ENCODE measurements at places on chromosomes 12 and 14.

DNA sequence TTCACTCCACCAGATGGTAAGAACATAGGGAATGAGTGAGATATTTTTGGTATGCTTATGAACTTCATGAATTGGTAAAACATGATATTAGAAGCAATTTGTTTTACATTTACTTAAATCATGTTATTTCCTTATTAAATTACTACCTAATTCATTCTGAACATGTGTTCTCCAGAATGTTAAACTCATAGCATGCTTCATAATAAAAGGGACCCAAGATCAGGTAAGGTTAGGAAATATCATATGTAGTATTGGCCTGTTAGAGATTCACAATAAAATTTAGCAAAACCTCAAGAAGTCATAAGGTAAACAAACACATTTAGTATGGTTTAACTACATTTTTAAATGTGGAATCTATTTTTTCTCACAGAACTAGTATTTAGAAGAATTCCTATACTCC is 28.2 kb downstream of the PTPRQ start:
- no peak for DNase-seq

- DNase-seq = no peak
Observed at GRCh38 chr12:48979602-48980388, 1.7 kb downstream of the WNT1 start.

- DNase-seq = no peak
Observed at GRCh38 chr12:109018296-109018695, 2.6 kb downstream of the SVOP start.

DNA sequence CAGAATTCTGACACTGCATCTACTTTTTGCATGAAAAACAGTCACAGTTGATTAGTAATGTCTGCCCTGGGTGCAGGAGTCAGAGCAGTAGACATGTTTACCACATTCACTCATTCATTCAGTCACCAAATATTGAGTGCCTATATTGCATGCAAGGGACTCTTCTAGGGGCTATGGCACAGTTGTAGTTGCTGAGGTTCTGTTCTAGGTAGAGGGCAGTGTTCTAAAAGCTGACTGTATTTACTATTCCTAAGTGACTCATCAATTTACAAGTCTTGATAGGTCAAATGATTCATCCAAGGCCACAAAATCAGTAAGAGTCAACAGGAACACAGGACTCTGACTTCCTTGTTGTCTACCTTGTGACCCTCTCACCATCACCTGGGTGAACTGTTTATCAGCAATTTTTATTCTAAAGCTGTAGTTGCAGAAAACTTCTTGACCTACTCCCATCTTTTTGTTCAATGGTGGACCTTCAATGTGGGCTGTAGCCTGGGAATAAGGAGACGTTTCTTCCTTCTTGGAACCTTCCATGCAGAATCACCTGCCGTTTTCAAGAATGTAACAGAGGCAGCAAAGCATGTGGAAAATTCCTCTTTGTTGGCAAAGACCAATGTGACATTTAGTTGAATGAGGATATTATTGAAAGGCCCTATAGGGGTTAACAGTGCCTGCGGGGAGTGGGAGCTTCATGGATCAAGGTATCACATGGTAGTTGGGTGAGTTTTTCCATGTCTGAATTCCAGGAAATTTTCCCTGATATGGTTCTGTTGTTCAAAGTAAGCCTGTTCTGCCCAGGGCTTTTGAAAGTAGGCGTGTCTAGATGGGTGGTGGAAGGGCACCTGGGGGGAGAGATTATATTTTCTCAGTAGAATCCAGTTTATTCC is 223.2 kb downstream of the KTN1 start:
- no peak for DNase-seq

- no peak for DNase-seq
Observed at GRCh38 chr12:10529603-10530002, 23.9 kb downstream of the EIF2S3B start.

DNA sequence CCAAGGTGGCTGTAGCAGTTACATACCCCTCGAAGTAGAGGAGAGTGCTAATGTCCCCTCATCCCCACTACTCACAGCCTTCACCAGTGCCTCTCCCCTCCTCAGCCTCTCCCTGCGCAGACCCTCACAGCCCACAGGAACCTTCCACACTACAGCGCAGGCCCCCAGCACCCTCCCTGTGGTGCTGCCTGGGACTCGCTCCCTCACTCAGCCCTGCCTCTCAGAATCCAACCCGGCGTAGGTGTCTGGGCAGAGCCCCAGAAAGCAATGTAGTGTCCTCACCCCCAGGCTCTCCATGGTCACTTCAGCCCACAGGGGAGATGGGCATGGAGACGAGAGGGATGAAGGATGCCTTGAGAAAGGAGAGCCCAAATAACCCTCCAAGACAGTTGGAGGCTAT is 10.9 kb upstream of the ZNF740 start:
- DNase-seq = no peak

DNA sequence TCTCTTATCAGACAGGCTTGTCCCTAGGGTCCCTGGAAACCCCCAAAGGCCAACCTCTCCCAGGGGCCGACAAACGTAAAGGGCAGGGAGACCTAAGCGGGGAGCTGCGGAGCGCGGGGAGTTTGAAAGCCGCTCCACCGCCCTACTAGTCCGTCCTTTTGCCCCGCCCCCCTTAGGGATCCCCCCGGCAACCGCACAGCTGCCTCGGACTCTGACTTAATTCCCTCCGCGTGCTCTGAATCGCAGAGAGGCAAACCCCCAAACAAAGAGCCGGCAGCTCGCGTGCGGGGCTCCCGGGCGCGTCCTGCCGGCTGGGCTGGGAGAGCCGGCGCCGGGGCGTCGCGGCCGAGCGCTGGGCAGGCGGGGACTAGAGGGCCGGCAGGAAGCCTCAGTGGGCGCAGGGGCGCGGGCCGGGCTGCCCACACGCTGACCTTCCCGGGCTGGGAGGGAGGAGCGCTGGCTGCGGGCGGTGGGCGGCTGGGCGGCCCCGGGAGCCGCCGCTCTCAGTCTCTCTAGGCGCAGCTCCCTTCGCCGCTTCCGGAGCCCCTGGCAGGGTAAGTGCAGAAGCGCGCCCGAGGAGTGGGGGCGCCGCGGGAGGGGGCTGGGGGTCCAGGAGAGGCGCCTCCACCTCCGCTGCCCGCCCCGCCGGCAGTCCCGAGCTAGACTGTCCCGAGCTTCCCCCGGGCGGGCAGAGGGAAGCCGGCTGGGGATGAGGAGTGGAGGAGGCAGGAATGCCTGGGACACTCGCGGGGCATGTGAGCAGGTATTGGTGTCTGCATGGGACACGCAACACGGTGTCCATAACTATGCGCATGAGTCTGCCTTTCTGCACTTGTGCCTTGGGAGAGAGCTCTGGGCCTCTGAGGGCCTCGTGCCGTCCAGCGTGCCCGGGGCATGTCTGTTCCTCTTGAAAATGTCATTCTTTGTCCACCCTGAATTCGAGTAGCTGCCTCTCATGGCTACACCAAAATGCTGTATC is at the start of gene TSPAN11:
Gene TSPAN11, plus strand, starts transcription at position 506 of the 979 bp plus-strand sequence. CDS start 27,244 bp downstream, outside the sequence.
- DNase-seq = no peak

DNA sequence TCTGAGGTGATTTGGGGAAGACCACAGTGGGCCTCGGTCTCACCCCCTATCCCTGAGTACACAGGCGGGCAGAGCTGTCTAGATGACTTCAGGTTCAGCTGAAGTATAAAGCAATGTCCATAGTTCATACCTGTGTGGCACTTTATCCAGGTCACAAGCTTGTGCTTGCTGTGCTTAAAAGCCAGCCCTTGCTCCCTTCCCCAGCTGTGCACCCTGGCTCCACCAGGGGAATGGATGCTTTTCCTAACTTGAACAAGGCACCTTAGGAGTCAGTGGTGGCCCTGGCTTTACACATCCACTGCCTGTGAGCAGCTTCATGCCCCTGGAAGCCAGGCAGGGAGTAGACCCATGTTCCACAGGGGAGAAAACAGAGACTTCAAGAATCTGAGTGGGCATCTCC is 5.5 kb downstream of the CARMIL3 start:
- DNase-seq = no peak

DNA sequence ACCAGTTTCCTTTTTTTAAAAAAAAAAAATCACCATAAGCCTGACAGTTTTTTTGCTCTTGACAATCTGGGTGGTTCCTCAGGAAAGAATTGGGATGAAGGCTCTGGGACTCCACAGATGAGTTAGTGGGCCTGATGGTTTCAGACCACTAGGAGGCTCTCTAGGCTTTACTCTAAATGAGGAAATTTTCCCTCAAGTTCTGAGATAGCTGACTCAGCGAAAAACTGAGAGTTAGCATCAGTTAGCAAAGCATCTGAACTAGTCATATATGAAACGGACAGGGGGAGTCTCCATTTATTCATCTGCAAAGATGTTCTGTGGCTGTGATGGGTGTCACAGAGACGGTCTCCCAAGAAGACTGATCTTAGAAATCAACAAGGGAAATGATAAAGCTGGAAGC is 314.3 kb upstream of the OR4E1 start:
- DNase-seq = no peak

- DNase-seq = no peak
Observed at GRCh38 chr14:105913861-105914260, 387.5 kb downstream of the TMEM121 start.

DNA sequence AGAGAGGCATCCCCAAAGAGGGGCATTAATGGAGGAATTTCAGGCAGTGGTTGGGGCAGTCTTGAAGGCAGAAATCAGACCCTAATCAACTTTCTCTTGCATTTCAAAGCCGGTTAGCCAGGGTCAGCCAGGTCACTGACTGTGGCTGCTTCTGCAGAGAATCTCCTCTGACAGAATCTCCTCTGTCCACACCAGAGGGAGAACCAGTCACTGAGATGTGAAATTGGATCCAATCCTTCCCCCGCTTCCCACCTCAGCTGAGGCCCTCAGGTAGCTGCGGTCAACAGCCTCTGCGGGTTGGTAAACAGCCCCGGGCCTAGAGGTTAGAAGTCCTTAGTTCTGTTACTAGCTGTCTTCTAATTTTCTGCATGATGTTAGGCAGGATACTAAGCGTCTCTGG is 39.8 kb upstream of the NUAK1 start:
- DNase-seq = no peak

DNA sequence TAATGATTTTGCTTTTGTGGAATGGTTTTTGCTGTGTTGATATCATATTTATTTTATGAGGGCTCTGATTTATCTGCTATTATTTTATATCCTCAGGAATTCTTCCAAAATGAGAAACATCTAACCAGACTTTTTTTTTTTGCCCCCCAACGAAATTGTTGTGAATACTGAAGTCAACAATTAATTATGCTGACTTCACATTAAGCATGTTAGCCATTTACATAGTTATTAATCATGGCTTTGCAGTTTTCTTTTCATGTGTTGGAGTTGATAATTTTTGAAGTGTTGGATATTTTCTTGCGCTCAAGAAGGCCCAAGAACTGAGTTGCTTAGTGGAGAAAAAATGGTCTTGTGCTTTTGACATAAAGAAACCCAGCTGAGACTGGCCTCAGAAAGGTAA is 246.6 kb upstream of the CRY1 start:
- DNase-seq = no peak

DNA sequence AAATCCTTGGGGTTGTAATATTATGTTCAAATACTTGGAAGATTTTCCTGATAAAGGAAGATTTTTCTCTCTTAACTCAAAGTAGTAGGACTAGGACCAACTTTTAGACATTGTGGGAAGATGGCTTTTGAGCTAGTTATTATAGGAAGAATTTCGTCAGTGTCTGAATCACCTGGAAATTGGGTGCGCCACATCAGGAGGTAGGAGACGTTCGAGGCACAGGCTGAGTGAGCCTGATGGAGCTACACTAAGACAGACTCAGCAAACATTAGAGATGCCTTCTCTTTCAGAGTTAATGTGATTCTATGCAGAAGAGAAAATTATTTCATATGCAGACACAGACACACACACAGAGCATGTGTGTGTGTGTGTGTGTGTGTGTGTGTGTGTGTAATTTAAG is 84.7 kb downstream of the DERA start:
- DNase-seq = no peak

- DNase-seq = no peak
Observed at GRCh38 chr12:6647083-6647604, at the start of gene ACRBP. Gene ACRBP (minus strand): TSS chr12:6647432. CDS start chr12:6647366, 66 bp downstream.

GRCh38 chr14:55645845-55646832 is 66.1 kb downstream of the KTN1 start:
- DNase-seq = no peak

Data from NCI-H2107 (cell line).